Glutamatergic neuron (in vitro differentiated cells): ENCODE measurements at places on chromosomes 6 and 20. TPM values are rescaled to one million over a fixed set of nuclear protein-coding genes. Genes with fewer than 3 reads are reported as not detected.

DNA sequence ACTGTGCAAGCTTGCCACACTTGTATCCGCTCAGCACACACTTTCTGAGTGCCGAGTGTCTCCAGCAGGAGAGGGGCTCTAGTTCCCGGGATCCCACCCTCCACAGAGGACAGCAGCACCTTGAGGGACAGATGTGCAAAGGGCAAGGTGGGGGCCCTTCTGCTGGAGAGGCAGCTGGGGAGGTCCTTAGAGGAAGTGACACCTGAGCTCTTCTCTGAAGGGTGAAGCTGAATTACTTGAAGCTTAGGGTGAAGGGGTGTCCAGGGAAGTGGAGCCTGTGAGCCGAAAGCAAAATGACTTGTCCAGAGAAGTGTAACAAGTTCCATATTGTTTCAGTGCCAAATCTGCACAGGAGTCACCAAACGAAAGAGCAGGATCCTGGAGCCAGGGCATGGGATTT is 136.3 kb upstream of the DUSP22 start:
- DNase-seq = no peak

- no peak for DNase-seq
These were observed 159.2 kb downstream of the GMPR start for GRCh38 chr6:16397623-16398022.

DNA sequence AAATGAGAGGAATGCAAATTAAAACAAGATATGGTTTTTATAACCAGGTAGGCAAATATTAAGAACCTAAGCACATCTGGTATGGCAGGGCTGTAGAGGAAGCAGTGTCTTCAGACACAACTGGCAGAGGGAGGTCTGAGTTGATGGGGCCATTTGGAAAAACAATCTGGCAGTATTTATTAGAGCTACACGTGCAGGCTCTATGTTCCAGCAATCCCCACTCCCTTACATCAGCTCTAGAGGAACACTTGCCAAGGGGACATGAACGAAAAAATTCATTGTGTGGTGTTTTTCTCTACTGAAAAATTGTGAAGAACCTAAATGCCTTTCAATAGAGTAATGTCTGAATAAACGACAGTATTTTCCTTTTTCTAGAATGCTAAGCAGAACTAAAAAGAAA is 111.6 kb upstream of the EDN1 start:
- DNase-seq = no peak

DNA sequence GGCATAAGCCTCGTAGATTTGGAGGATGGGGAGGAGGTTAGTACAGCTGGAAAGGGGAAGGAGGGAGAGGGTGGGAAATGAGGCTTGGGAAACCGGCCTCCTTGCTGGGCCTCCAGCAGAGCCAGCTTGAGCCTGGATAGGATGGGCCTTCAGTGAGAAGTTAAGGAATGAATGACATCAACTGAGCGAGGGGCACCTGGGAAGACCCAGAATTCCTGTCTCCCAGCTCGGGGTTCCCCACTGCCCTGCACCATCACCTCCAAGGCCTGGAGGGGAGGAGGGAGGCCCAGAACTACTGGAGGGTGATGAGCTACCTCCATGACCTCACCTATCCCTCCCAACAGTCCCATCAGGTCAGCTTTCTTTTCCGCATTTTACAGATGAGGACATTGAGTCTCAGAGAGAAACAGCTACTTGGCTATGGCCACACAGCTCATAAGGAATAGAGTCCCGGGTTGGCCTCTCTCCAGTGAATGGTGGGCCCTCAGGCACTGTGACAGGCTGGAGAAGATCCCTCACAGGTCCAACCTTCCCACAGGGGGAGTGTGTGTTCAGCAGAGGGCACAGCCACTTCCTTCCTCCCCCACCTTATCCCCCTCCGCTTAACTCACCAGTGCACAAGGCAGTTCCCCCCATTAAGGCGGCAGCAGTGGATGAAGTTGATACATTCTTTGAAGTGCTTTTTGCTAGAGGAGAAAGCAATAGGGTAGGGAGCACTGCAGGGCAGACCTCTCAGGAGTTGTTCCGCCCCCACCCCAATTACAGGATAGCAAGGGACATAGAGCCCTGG is 6.8 kb downstream of the DUSP15 start:
- DNase-seq = peak; percentile 15

Gene DDO
- total RNA-seq = not detected

- DNase-seq = peak; percentile 40
These were observed 38.9 kb upstream of the SNAP25 start for GRCh38 chr20:10179574-10180298.

DNA sequence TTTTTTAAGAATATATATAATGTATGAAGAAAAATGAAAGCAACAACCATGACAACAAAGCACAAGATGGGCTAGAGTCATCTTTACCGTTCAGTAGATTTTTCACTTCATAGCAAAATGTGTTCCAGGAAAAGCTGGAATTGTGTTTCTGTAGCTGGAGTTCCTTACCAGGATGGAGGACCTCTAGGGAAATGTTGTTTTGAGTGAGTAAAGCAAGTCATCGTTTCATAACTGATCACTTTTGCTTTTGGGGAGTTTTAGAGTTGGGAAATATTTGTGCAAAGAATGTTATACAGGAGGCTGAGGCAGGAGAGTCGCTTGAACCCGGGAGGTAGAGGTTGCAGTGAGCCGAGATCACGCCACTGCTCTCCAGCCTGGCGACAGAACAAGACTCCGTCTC is 151.6 kb downstream of the SASH1 start:
- DNase-seq = no peak

Gene SIRPB1
- total RNA-seq = not detected
